HT-29 (cell line): ENCODE measurements at places on chromosomes 5 and 9. TPM values are rescaled to one million over a fixed set of nuclear protein-coding genes. Genes with fewer than 3 reads are reported as not detected.

Gene NR6A1
- total RNA-seq, result 3.4 and 4.7 TPM in 2 replicates

DNA sequence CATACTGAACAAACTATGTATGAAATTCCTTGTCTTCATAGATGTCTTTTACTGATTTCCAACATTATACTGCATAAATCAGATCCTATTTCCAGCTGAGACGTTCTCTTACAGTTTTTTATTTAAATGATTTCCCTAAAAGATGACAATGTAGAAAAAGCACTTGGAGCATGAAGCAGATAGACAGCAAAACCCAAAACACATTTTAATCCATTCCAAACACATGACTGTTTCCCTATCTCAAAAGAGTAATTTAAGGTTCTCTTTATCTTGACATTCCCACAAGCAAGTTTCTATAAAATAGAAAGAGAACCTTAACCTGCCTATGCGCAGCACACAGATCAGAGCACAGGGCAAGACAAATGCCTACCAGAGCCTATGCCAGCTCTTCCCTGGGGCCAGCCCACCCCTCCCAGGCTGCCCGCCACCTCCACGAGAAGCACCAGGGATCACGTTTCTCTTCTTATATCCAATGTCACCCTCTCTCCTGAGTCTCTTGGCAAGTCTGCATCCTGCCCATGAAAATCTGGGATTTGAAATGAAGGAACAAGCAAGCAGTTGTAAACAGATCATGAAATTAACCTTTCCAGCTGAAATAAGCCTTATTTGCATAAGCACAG, 52.4 kb downstream of the RETREG1 start:
- DNase-seq, result no peak

DNA sequence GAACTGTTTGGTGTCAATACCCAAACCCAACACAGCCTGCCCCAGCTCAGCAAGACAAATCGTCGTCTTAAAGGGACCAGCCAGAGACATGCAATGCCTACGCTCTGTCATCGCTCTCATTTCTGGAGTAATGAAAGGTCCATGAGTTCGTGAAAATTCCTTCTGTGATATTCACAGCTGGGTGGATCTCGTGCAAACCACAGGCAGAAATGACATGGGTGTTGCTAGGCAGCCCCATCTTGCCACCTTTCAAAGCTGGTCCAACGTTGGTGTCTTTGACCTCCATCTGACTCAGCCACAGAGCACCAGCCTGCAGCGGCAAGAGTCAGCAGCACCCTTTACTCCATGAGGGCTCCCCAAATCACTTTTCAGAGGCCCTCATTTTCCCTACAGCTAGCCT, 215.3 kb downstream of the SLIT3 start:
- DNase-seq, result no peak

Gene PCDHB10
- 0.05 TPM in 1 of 2 replicates, not detected in the other for total RNA-seq

- DNase-seq, result no peak
Observed at GRCh38 chr5:175494264-175495183, 16.2 kb downstream of the SFXN1 start.

- DNase-seq, result no peak
Observed at GRCh38 chr5:68317646-68318045, 102.1 kb downstream of the PIK3R1 start.

GRCh38 chr5:151892393-151892792, 32.3 kb downstream of the GLRA1 start:
- DNase-seq, result no peak

DNA sequence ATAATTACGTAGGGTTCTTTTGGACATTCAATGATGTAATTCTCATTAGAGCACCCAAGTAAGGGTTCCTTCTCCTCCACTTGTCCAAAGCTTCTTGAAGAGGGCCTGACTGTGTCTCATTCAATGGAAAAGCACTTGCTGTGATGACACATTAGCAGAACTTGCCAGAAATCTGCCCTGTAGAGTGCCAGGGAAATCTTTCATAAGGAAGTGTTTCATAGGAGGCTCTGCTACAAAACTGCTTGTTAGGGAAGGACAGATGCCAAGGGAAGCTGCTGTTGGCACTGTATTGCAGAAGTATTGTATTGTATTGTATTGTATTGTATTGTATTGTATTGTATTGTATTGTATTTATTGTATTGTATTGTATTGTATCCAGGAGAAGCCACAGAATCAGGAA, 45.5 kb upstream of the MPDZ start:
- no peak for DNase-seq

Gene PCDHA1
- total RNA-seq, result not detected in 2 replicates
